ENCODE measurements at places on chromosomes 5 and 9.

- no peak for DNase-seq
These were observed 45.0 kb upstream of the DMRTA1 start for GRCh38 chr9:22401671-22402070.

- DNase-seq: no peak
These were observed 53.3 kb upstream of the ZBED3 start for GRCh38 chr5:77140350-77140749.

GRCh38 chr5:121038438-121038837 is 574.3 kb downstream of the PRR16 start:
- DNase-seq: no peak

DNA sequence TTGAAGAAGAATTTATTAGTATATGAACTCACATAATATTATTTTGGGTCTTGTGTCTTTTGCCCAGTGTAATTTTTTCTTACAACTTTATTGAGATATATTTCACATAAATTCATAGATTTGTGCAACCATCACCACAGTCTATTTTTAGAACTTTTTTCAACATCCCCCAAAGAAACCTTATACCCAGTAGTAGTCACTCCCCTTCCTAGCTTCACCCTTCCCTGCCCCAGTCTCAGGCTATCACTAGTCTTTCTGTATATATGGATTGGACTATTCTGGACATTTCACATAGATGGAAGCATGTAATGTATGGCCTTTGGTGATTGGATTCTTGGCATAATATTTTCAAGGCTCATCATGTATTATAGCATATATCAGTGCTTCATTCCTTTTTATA is 67.8 kb downstream of the MAN2A1 start:
- no peak for DNase-seq

- DNase-seq: no peak
These were observed 315.3 kb upstream of the RPS23 start for GRCh38 chr5:82593481-82593880.

GRCh38 chr5:59185757-59186385 is 603.0 kb downstream of the RAB3C start:
- DNase-seq: no peak

DNA sequence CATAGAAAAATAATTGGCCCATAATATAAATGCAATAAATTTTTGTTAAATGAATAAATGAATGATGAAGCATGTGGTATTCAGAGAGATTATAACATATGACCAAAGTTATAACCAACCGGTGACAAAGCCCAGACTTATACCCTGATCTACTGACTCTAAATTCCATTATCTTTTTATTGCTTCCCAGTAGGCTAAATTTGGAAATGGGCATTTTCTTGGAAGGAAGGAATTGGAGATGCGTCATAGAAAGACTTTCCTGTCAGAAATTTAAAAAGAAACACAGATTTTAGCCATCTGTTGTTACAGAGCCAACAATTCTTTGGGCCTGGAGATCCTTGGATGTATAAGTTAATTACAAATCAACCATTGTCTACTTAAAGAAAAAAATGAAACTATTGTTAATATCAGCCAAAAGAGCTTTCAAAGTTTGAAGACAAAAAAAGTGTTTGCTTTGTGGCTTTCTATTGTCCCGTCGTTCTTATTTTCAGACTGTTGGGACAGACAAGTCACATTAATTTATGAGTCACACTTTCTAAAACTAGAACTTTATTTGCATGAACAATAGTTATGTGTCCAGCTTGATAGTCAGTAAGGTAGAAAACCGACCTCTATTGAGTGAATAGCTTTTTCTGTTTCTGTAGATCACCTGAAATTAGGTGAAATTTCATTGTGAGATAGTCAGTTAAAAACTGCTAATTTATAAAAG is 428.7 kb downstream of the GABRG2 start:
- no peak for DNase-seq

DNA sequence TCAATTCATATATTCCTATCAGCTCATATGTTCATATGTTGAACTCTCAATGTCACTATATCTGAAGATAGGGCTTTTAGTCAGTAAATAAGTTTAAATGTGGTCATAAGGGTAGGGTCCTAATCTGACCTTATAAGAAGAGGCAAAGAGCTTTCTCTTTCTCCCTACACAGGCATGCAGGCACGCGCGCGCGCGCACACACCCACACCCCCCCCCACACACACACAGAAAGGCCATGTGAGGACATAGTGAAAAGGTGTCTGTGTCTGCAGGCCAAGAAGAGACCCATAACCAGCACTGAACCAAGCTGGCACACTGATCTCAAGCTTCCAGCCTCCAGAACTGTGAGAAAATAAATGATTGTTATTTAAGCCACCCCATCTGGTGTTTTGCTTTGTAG is 76.0 kb downstream of the PDE4D start:
- no peak for DNase-seq

GRCh38 chr5:126826619-126827215 is 49.8 kb downstream of the LMNB1 start:
- DNase-seq: no peak

DNA sequence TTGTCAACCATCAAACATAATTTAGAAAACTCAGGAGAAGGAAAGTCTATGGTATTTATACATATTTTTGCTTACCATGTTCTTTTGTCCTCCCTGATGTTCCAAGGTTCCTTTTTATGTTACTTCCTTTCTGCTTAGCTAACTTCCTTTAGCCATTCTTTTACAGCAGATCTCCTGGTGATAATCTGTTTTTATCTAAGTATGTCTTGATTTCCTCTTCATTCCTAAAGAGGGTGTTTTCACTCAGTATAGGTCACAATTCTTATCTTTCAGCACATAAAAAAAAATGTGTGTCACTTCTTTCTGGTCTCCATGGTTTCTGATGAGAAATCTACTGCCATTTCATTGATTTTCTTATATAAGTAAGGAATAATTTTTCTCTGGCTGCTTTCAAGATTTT is 384.4 kb upstream of the PDE4D start:
- no peak for DNase-seq

GRCh38 chr9:13731637-13732036 is 452.1 kb upstream of the MPDZ start:
- DNase-seq: no peak

DNA sequence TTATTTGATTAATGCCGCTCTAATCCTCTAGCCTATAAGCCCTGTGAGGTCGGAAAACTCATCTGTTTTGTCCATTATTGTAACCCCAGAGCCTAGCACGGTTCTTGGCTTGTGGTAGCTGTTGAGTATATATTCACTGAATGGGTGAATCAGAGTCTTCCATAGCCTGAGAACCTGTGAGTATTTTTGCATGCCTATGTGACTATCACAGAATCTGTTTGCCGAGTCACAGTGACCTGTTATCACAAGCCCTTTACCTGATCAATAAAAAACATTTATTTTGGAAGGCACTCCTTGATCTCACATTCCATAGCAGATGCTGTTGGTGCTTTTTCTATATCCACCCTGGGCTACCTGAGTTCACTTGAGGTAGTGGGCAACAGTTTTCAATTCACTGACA is 125.0 kb upstream of the STC2 start:
- DNase-seq: no peak
